NCI-H446 treated with DMSO at 0.1 percent for 48 hours (cell line): ENCODE measurements at places on chromosomes 5 and 9.

DNA sequence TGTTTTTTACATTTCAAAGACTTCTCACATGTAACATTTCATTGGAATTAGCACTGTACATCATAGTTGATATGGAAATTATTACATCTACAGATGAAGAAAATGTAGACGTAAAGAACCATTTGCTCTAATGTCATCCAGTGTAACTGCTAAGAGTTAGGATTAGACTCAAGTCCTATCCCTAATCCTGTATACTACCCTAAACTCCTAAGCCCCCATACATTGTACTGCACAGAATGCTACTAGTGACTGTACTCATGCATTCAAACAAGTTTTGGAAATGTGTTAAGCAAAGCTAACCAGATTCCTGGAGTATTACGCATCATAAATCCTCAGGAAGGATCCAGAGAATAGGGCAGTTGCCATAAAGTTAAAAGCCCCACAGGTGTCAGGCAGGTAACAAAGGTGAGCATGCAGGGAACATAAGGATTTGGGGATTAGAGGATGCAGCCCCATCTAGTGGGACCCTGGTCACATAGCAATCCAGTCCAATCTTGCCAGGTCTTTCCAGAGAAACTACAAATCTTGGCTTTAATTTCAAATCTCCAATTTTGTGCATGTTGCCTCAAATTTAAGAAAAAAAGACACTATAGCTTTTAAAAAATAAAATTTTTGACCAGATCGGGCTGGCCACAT is 32.0 kb downstream of the HAVCR1 start:
- DNase-seq, result no peak

DNA sequence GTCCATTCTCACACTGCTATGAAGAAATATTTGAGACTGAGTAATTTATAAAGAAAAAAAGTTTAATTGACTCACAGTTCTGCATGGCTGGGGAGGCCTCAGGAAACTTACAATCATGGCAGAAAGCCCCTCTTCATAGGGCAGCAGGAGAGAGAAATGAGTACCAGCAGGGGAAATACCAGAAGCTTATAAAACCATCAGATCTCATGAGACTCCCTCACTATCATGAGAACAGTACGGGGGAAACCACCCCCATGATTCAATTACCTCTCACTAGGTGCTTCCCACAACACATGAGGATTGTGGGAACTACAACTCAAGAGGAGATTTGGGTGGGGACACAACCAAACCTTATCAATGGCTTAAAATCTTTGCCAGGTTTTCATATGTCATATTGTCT is 20.3 kb upstream of the TENT4A start:
- no peak for DNase-seq

GRCh38 chr5:80566711-80567259 is 3.3 kb downstream of the ANKRD34B start:
- DNase-seq, result no peak

DNA sequence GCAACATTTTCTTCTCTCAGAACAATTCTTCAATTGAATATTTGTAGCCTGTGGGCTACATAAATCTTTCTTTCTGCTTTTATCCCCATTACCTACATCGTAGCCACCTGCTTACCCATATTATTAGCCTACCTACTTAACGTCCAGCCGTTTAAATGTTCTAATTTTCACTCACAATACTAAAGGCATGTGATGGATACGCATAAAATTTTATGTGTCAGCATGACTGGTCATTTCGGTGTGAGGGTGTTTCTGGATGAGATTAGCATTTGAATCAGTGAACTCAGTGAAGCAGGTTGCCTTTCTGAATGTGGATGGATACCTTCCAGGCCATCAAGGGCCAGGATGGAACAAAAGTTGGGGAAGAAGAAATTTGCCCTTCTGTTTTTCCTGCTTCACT is 1722.5 kb upstream of the ACO1 start:
- DNase-seq, result no peak

DNA sequence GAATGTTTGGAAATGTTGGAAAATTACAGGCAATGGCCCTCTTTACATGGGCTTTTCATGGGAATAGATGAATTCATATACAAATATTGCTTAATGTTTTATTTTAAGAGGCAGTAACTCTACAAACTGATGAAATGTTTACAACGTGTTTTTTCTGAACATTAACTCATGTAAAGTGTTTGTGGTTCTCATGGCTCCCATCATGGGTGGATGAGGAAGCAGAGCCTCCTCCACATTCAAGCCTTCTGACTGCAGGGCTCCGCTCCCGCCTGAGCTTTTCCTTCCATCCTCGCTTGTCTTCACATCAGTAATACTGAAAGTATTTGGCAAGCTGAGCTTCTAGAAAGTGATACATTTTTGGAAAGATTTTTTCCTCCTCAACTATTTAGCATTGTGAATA is 204.2 kb downstream of the ARHGAP26 start:
- DNase-seq, result no peak

GRCh38 chr9:71582347-71582746 is 186.0 kb downstream of the CEMIP2 start:
- no peak for DNase-seq

GRCh38 chr9:129934780-129935179 is 99.5 kb downstream of the USP20 start:
- DNase-seq, result no peak

- no peak for DNase-seq
Measured at GRCh38 chr5:68505917-68506860, 290.6 kb downstream of the PIK3R1 start.

DNA sequence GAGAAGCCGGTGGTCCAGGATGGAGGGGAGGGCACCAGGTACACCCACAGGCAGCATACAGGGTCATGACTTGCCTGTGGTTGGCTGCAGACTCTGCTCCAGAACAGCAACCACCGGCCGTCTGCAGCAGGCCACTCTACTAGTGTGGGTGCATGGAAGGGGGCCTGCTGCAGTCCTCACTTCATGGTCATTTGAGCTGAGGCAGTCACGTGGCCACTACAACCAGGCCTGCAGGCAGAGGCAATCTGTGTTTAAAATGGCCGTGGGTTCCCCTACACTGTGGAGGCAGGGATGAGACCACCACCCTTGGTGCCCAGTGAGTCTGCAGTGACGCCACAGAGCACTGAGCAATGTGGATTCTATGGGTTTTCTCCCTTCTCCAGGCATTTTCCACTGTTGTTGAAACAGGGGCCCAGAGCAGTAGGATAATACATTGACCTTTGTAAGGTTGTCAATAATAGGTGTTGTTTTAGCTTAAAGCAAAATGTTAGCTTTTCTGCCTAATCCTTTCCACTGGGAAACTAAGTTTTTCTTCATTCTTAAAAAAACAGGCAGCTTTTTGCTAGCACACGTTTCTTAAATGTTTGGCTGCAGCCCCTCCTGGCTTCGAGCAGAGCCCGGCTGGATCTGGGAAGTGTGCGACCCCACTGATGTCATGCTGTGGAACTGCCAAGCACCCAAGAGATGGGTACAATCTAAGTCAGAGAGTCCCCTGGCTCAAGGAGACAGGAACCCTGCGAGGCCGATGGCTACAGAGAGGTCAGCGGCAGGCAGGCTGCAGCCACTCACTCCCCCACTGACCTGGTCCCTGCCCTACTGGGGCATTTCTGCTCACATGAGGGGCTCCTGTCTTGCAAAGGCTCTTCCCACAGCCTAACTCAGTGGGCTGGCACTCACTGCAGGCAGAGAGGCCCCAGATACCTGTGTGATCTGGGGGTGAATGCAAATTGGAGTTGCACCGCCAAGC is 21.2 kb downstream of the GADD45G start:
- no peak for DNase-seq

DNA sequence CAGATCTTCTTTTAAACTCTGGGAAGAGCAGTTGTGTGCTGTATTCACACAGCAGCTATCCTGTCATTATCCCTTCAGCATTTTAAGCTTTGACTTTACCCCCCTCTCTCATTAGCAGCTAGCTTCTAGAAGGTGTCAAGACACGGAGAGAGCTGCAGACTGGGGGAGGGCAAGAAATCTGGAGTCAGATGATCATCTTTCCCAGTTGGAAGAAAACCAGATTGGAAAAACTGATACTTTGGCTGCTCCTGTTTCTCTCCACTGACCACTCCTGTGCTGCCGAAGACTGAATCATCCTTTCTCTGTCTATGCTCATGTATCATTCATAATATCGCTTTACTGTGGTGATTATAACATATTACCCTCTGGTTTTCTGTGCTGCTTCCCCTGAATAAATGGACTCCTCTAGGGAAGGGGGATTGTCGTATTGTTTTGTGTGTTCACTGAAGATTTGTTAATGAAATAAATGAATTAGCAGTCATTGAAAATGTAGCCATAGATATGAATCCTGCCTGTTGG is 75.1 kb downstream of the SH3GL2 start:
- DNase-seq, result no peak

DNA sequence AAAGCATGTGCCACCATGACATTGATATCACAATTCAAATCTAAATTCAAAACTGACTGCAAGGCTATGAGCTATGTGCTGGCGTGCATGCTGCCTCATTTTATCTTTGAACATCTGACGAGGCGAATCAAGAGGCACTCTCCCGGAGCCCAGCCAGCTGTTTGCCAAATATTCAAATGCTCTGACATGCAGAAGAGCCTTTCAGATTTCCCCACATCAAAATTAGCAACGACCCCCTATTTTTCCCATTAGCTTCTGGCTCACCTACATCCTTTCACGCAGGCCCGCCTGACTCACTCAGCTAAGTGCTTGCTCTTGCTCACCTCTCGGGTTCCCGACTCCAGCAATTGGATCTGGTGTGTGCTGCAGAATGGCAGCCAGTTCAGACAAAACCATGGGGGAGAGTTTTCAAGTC is 159.0 kb downstream of the NR2F1-AS1 start:
- DNase-seq, result no peak

- DNase-seq, result no peak
Measured at GRCh38 chr5:156427315-156427714, 100.4 kb downstream of the SGCD start.

DNA sequence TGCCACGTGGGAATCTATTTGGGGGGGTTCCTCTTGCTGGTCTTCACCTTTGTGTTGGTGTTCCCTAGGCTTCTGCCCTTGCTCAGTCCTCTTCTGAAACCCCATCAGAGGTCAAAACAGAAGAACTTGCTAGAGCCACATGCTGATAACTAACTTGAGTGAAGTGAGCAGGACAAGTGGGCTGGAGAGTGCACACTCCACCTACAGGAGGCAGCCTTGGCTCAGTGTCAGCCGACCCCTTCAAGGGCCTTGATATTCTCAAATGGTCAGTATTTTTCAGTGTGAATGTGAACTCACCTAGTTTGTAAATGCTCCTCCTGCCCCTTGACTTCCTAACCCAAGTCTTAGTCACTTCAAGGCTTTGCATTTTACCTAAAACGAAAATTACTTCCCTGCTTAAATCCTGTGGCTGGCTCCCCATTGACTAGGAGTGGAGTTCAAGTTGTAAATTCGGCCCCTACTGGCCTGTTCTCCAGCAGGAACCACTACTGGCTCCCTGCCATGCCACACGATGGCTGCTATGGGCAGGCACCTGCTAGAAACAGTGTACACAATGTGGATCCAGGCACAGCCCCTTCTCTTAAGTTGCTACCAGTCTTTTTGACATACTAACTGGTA is 3.6 kb upstream of the SLC1A3 start:
- DNase-seq, result no peak

DNA sequence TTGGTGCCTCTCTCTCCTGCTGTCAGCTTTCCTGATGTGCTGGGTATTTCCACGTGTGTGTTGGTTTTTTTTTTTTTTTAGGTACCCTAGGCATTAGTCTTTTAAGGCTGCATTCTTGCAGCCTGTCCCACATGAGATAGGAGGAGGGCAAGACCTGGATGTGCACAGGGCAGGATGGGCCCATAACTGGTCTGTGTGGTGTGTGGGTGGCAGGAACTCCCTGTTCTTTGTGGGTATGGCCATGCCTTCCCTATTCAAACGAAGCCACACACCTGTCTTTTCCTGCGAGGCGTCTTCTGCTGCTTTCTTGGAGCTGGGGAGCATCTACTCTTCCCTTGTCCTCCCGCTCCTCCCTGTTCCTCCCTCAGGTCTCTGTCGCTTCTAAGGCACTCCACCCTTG is 6.8 kb downstream of the SYK start:
- no peak for DNase-seq

DNA sequence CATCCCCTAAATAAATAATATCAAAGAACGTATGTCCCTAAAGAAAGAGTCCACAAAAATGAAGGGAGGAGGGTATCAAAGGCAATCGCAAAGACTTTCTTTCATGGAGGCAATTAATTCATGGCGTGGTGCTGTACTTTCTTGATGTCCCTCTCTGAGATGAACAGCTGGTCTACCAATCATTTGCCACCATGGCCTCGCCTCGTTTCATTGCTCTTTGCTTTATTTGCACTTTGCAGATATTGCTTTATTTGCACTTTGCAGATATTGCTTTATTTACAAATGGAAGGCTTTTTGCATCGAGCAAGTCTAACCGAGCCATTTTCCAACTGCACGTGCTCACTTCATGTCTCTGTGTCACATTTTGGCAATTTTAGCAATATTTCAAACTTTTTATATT is 104.0 kb upstream of the PTCH1 start:
- DNase-seq, result no peak

- DNase-seq, result no peak
Measured at GRCh38 chr5:178383919-178384815, 151.6 kb upstream of the PHYKPL start.

DNA sequence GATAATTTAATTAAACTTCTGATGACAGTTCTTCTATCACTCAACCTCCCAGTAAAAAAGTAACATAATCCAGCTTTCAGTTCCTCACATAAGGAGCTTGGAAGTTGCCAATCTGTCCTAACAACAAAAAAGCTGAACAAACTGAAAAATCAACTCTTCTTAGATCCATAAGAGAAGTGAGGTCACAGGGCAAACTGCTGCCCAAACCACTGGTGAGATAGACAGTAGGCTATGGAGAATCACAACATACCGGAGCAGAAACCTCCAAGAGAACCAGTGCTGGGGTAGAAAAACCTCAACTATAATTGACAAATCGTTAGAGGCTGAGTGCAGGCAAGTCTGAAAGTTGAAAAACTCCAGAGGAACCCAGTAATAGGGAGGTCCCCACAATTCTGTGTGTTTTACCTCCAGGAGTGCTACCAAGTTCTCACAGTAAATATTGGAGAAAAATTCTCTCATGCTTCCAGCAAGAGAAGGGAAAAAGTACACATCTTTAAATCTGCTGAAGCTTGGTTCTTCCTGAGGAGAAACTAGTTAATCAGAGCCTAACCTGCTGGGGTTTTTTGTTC is 300.0 kb downstream of the PDE4D start:
- no peak for DNase-seq

GRCh38 chr9:117092582-117092981 is 322.3 kb downstream of the ASTN2 start:
- DNase-seq, result no peak

DNA sequence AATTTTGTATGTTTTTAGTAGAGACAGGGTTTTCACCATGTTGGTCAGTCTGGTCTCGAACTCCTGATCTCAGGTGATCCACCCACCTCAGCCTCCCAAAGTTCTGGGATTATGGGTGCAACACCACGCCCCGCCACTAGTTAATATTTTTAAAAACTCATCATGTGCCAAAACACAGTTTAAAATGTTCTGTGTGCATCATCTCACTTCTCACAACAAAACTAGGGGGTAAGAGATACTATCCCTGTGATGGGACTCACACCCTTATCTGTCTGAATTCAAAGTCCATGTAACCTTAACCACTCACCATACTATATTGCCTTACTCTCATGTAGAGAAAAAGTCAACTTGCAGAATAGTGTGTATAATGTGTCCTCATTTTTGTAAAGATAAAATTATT is 2.6 kb downstream of the PKD2L2 start:
- no peak for DNase-seq

- no peak for DNase-seq
Measured at GRCh38 chr9:105007143-105007542, 79.2 kb upstream of the ABCA1 start.
